ENCODE measurements at places on chromosomes 7 and 10. TPM values are rescaled to one million over a fixed set of nuclear protein-coding genes. Genes with fewer than 3 reads are reported as not detected.

GRCh38 chr10:79386637-79387465 is 39.6 kb downstream of the PPIF start:
- no peak for DNase-seq
- no peaks in the 10 kb centered on the region for H3K27me3 ChIP-seq
- no peak overlapping the region for H3K4me3 ChIP-seq
- no peak overlapping the region for H3K27ac ChIP-seq

DNA sequence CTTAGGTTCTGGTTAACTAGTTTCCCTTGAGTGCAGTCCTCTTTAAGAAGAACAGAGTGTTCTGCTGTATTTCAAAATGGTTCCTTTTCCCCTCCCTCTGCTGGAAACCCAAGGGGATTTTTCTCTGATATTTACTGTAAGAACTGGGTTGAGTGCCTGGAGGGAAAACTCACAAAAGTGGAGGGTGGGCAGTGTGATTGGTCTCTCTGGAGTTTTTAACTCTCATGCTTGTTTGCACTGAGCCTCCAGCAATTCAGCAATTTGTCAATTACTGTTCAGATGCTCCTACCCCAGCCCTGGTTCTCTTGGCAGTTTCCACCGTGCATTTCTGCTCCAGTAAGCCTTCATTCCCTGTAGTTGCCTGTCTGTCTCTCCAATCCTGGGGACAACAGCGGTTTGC is 273.4 kb upstream of the SORCS1 start:
- no peaks in the 10 kb centered on the region for H3K36me3 ChIP-seq
- peaks cover 13% of the 10 kb centered on the region for H3K4me1 ChIP-seq
- DNase-seq: no peak
- H3K27me3 ChIP-seq: no peaks in the 10 kb centered on the region

GRCh38 chr7:93361853-93362252 is 129.7 kb downstream of the VPS50 start:
- H3K27me3 ChIP-seq: no peaks in the 10 kb centered on the region
- H3K27ac ChIP-seq: no peak overlapping the region
- no peak for DNase-seq
- peaks cover 15% of the 10 kb centered on the region for H3K4me1 ChIP-seq

GRCh38 chr10:96439725-96440124 is 74.0 kb downstream of the TLL2 start:
- no peak overlapping the region for H3K4me3 ChIP-seq
- no peaks in the 10 kb centered on the region for H3K36me3 ChIP-seq
- no peak for DNase-seq
- peaks cover 6% of the 10 kb centered on the region for H3K4me1 ChIP-seq

DNA sequence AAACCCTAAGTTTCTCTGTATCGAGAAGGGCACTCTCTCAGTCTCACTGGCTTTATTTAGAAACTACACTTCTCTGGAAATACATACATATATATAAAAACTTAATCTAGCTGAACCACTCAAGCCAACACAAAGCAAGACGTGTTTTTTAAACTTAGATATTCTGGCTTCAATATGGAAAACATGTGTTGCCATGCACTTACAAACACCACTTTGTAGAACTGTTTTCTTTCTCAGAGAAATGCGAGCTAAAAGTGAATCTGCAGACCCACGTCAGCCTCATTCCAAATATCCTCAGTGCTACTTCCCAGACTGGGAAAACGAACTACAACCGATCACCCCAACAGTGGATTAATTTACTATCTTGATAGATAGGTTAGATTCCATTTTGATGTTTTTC is 1.7 kb downstream of the CCDC3 start:
- H3K4me3 ChIP-seq: peak overlapping the region; percentile 67
- H3K4me1 ChIP-seq: peaks cover 16% of the 10 kb centered on the region
- no peaks in the 10 kb centered on the region for H3K27me3 ChIP-seq
- DNase-seq: no peak
- H3K36me3 ChIP-seq: peaks cover 22% of the 10 kb centered on the region

GRCh38 chr10:15472008-15472407 is 100.9 kb upstream of the FAM171A1 start:
- no peak overlapping the region for H3K27ac ChIP-seq
- no peaks in the 10 kb centered on the region for H3K4me1 ChIP-seq
- no peaks in the 10 kb centered on the region for H3K36me3 ChIP-seq
- H3K4me3 ChIP-seq: no peak overlapping the region
- DNase-seq: no peak

DNA sequence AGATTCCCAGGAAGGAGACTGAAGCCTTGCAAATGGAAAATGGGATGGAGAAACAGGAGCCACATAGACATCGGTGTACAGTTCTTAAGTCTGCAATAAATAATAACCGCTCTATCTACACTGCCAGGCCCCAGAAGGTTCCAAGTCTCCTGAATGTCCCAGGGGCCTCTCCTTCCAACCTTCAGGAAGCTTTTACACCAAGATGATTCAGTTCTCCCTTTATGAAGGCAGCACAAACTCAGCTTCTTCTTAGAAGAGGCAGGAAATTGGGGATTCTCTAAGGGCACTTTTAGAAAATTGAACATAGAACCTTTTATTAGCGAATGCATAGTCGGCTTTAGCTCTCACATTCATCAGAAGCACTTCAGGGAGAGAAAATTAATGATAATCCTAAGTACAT is 130.8 kb upstream of the LYZL1 start:
- H3K27me3 ChIP-seq: no peaks in the 10 kb centered on the region
- H3K27ac ChIP-seq: no peak overlapping the region
- no peak for DNase-seq
- peaks cover 6% of the 10 kb centered on the region for H3K4me1 ChIP-seq
- no peak overlapping the region for H3K4me3 ChIP-seq
- no peaks in the 10 kb centered on the region for H3K36me3 ChIP-seq

DNA sequence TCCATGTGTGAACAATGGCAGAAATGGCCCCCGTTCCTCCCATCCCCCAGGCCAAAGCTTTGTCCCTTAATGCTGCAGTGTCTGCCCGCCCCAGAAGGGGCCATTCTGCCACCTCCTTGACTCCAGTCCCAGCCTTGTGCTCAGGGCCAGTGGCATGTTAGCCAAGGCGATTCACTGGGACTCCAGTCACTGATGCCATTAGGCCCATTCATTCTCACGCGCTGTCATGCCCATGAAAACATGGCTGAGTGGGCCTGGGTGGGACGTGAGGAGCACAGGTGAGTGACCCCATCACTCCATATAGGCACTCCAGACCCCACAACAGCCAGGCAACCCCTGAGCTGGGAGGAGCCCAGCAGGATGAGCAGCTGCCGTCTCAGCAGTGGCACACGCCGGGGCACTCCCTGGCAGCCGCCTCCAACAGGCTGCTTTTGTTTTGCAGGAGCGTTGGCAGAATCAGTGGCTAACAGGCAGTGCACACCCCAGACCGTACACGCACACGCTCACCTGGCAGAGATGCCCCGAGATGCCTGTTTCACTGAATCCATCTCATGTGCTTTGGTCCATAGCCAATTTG is 79.5 kb downstream of the TCERG1L start:
- H3K4me1 ChIP-seq: no peaks in the 10 kb centered on the region
- H3K4me3 ChIP-seq: no peak overlapping the region
- H3K27ac ChIP-seq: no peak overlapping the region

DNA sequence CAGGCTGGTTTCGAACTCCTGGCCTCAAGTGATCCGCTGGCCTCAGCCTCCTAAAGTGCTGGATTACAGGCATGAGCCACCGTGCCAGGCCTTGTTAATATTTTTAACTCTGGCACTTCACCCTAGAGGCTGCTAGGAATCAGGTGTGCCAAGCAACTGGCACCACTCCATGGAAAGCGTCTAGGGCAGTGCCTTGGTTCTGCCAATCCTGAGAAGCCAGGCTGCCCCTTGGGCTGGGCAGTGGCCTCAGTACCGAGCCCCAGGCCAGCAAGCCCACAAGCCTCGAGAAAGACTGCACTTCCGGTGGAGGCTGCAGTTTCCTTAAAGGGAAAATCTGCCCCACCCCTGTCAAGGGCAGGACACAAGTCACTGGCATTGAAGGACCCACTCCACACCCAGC is 11.3 kb downstream of the ALKBH4 start:
- no peak for DNase-seq
- H3K4me3 ChIP-seq: no peak overlapping the region
- H3K27me3 ChIP-seq: no peaks in the 10 kb centered on the region
- H3K4me1 ChIP-seq: peaks cover 3% of the 10 kb centered on the region

DNA sequence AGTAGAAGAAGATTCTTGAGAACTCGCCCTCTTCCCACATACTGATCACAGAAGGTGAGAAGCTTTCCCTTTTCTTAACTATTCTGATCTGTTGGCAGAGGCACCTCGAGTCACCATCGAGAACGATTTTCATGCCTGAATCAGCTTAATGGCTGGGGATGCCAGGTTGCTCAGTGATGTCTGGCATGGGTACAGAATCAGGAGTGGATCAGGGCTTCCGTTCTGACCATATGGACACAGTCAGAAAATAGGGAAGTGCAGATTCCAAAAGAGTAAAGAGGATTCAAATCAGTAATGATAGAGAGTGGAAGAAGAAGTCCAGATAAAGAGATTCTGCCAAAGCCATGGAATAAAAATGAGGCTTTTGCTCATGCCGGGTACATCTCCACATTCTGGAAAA is 52.0 kb upstream of the GRB10 start:
- H3K4me1 ChIP-seq: no peaks in the 10 kb centered on the region
- H3K36me3 ChIP-seq: no peaks in the 10 kb centered on the region
- no peak overlapping the region for H3K4me3 ChIP-seq
- H3K27ac ChIP-seq: no peak overlapping the region
- 0 out of 2 replicates have a peak, but pooled peaks cover 5% of the 10 kb centered on the region for H3K27me3 ChIP-seq

The CFAP46 gene
- total RNA-seq: 1.1 TPM

The CFAP70 gene
- total RNA-seq: 0.12 TPM

The NUTM2E gene
- total RNA-seq: 0.02 TPM

The RPEL1 gene
- total RNA-seq: not detected

The DYNC1I1 gene
- 7.9 TPM for total RNA-seq

The ZNRF2 gene
- total RNA-seq: 31.1 TPM

Data from SJCRH30 (cell line).